ENCODE measurements at places on chromosomes 6 and 20.

DNA sequence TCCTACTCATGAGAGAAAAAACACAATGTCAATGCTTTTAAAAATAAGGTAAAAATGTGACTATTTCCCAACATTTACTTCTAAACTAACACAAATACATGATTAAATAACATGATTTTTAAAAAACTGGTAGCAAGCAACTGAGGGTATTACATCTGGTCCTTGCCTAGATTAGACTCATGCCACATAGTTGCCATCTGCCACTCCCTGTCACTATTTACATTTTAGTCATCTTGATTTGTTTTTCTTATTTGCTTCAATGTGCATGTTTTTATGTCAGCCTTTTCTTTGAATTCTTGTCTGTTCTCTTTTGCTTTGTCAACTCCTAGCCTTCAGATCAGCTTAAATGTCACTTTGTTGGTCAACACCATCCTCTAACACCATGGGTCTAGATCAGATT is 207.0 kb upstream of the SIM1 start:
- DNase-seq: no peak

DNA sequence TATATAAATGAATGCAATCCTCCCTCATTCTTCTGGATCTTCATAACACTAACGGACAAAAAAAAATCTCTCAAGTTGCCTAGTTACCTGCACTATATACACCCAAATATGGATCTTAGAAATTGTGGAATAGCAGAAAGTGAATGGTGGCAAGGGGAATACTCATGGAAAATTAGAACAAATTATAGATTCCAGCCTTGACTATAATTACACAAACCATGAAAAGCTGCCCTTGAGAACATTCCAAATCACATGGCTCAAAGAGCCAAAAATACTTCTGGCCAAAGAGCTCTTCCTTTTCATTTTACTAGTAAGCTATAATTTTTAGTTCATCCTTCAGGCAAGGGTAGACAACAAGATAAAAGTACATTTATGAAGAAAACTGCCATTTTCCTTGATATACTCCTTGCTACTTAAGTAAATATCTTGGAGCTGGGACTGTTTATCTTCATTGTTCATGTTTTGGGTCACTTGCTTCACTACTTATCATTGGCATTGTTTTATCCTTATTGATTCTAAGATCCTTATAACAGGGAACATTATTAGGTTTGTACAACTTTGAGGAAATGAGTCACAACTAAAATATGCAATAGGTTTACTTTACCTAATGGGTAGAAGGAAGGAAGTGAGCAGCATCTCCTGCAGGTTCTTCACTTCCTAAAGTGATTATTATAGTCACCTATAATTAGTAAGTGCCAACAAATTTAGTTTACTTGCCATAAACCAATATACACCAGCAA is 6.4 kb upstream of the MTRES1 start:
- DNase-seq: no peak

DNA sequence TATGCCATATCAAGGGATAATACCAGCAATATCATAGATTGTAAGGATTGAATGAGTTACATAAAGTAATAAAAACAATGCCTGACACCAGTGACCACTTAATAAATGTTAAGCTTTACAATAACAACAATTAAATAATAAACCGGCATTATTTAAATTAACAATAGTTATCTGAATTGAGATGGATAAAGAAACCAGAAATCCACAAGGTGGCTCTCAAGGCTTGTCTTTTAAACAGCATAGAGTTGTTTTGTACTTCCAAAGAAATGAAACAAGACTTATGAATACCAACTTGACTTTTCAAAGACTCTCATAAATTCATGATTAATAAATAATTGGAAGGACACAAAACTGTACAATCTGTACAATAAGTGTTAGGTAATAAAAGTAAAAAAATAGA is 203.1 kb downstream of the ASCC3 start:
- no peak for DNase-seq

- DNase-seq: no peak
These were observed 141.2 kb upstream of the KCNG1 start for GRCh38 chr20:51163996-51164600.

DNA sequence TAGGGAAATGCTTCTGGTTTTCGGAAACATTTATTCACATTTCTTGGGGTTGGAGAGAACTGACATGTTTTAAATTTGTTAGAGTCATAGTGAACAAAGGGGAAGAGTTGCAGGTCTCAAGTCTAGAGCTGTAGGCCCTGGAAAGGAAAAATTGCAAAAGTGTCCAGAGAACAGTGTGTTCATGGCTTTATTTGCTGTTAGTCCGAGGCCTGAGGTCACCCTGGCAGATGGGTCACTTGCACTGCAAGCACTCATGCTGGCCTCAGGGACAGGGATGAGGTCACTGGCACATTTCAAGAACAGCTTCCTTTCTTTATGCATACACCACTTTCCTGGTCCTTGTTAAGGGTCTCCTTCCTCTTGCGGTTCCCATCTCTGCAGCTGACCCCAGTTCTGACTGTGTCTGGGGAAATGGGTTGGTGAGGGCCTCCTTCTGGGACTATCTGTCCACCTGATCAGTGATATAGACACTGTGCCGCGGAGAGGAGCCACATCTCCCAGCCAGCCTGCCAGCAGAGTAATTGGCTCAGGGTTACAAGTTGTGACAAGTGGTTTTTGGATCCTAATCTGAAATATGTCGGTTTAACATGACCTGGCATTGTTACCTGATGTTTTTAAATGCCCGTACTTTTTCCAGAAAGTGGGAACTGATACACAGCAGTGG is 194.0 kb downstream of the EYA4 start:
- no peak for DNase-seq

GRCh38 chr6:2993755-2994317 is 5.9 kb upstream of the NQO2 start:
- DNase-seq: no peak

Measured in NCI-H345 (cell line).